ENCODE measurements at places on chromosomes 13 and 19.

DNA sequence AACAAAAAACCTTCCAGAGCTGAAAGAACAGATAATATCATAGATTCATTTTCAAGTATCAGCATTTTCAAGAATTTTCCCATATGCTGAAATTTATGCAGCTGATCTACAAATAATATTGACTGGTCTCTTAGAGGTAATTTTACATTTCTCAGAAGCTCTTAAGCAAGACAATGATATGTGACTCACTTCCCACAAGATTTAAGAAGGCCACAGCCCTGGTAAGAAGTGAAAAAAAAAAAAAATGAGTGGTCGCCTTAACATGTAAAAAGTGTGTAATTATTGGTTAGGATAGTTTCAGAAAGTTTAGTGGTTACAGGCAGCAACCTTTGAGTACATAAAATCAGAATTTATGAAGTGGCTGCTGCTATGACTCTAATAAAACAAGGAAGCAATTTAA, 54.5 kb downstream of the NUFIP1 start:
- H3K4me1 ChIP-seq, result no peaks in the 10 kb centered on the region
- no peak overlapping the region for H3K27ac ChIP-seq
- H3K27me3 ChIP-seq, result no peaks in the 10 kb centered on the region
- H3K36me3 ChIP-seq, result no peaks in the 10 kb centered on the region
- no peak overlapping the region for H3K4me3 ChIP-seq
- DNase-seq, result no peak

- no peak overlapping the region for H3K4me3 ChIP-seq
- peaks cover 16% of the 10 kb centered on the region for H3K4me1 ChIP-seq
- no peaks in the 10 kb centered on the region for H3K27me3 ChIP-seq
- DNase-seq, result no peak
Measured at GRCh38 chr13:98796191-98796590, 43.7 kb upstream of the SLC15A1 start.

- peak; percentile 45 for DNase-seq
- H3K4me1 ChIP-seq, result peaks cover 14% of the 10 kb centered on the region
- H3K27me3 ChIP-seq, result no peaks in the 10 kb centered on the region
- H3K36me3 ChIP-seq, result peaks cover 13% of the 10 kb centered on the region
Measured at GRCh38 chr19:12868540-12869112, 12.6 kb downstream of the DNASE2 start.

DNA sequence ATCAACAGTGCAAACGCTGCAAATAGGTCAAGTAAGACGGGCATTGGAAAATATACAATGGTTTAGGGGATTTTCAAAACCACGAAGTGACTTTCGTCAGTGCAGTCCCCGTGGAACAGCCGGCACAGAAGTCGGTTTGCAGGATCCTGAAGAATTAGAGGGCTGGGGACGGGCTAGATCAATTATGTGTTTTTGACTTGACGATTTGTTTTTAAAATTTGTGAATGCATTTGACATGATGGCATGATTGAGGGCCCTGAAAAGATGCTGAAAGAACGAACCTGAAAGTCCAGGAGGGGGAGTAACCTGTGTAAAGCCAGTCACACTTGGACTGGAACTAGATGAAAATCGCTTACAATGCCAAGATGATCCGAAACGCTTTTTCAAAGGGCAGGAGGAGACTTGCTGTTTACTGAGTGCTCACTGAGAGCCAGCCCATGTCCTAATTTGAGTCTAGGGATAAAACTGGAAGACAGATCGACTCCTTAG, 8.9 kb upstream of the DGKH start:
- H3K27me3 ChIP-seq, result peaks cover 7% of the 10 kb centered on the region
- peak overlapping the region; percentile 40 for H3K27ac ChIP-seq
- peaks cover 22% of the 10 kb centered on the region for H3K4me1 ChIP-seq
- no peaks in the 10 kb centered on the region for H3K36me3 ChIP-seq
- H3K4me3 ChIP-seq, result peak overlapping the region; percentile 36
- no peak for DNase-seq

- H3K4me3 ChIP-seq, result no peak overlapping the region
- H3K27ac ChIP-seq, result no peak overlapping the region
- DNase-seq, result no peak
- no peaks in the 10 kb centered on the region for H3K4me1 ChIP-seq
- H3K36me3 ChIP-seq, result no peaks in the 10 kb centered on the region
Measured at GRCh38 chr13:74796157-74796556, 662.0 kb upstream of the KLF12 start.

DNA sequence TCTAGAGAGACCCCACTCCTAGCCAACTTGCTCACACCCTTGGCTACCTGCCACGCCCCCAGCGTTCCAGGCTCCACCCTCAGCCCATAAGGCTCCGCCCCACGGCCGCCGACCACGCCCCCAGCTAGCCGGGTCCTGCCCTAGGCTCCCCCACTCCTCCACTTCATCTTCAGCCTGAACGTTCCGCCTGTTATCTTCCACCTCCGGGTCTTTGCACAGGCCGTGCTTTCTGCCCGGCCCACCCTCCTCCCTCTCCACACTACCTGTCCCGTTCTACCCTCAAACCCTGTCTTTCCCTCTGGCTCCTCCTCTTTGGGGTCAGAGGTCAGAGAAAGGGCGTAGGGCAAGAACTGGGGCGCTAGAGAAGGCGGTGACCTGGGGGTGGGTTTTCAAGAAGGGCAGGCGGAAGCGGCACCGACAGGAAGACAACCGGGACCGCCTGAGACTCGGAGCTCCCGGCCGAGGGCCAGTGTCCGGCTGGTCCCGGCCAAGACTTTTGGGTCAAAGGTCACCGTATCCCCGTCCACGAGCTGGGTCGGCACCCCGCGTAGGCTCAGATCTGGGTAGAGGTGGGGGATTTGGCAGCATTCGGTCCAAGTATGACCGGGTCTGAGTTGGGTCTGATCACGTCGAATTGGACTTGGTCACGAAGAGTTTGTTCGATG, 2.2 kb downstream of the PDE4C start:
- no peaks in the 10 kb centered on the region for H3K4me1 ChIP-seq
- no peaks in the 10 kb centered on the region for H3K27me3 ChIP-seq

DNA sequence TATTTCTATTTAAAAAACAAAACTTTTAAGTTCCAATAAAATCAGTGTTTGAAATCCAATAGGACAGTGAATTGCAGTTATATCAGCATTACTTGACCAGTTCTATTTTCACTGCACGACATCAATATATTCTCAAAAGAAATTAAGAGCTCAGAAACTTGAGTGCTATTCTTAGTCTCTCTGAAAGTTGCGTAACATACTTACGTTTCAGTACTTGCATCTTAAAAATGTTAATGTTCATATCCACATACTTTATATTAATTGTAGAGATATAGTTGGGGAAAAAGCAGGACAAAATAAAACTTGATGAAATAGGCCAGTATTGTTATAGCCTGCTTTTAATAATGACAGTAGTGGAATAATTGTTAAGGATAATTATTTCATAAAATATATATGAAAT, 720.5 kb upstream of the PCDH9 start:
- no peak overlapping the region for H3K4me3 ChIP-seq
- H3K4me1 ChIP-seq, result no peaks in the 10 kb centered on the region
- DNase-seq, result no peak
- H3K27ac ChIP-seq, result no peak overlapping the region
- no peaks in the 10 kb centered on the region for H3K27me3 ChIP-seq

DNA sequence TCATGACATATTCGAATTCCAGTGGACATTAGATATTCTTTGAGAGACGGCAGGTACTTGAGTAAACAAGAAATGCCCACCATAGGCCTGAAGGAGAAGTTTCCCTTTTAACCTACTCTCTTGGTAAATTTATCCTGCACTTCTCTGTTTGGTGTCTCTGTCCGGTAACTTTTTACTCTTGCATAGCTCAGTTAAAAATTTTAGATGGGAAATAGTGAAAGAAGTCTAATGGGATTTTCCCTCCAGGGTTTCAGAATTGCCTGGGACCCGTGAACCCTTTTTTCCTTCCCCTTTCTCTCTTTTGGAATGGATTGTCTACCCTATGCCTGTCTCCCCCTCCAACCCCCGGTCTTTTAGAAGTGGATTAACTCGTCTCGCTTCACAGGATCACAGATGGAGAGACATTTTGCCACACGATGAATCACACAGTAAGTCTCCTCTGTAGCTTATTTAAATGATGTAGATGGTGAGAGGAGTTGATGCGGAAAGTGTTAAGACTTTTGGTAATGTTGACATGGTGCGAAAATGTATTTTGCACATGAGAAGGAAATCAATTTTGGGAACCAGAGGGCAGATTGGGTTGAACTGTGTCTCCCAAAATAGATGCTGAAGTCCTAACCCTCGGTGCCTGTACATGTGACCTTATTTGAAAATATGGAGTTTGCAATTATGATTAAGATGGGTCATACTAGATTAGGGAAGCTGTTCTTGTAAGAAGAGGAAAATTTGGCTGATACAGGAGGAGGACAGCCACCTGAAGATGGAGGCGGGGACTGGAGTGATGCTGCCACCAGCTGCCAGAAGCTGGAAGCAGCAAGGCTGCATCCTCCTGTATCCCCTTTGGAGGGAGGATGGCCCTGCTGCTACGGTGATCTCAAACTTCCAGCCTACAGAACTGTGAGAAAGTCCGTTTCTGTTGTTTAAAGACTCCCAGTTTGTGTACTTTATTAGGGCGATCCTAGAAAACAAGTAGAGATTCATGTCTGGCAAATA, 711 bp upstream of the MIPEP start:
- DNase-seq, result no peak
- peak overlapping the region; percentile 64 for H3K27ac ChIP-seq
- H3K27me3 ChIP-seq, result no peaks in the 10 kb centered on the region

DNA sequence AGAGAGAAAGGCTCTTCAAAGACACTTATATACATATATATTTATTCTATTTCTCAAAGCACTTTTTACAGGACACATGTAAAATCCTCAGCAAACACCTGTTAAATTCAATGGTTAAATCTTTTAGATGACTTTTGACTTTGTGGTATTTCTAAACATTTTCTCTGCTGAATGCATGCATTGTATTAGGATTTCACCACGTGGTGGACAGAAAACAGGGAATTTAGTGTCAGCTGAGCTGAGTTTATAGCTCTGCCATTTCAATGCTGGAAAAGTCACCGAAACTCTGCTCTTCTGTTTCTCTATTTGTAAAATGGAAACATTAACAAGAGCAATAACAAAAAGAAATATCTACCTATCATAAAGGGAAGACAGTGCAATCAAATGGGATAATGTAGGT, 375.6 kb downstream of the ENOX1 start:
- H3K27me3 ChIP-seq, result peaks cover 9% of the 10 kb centered on the region
- no peaks in the 10 kb centered on the region for H3K4me1 ChIP-seq
- no peak overlapping the region for H3K27ac ChIP-seq
- no peak for DNase-seq
- H3K36me3 ChIP-seq, result no peaks in the 10 kb centered on the region

DNA sequence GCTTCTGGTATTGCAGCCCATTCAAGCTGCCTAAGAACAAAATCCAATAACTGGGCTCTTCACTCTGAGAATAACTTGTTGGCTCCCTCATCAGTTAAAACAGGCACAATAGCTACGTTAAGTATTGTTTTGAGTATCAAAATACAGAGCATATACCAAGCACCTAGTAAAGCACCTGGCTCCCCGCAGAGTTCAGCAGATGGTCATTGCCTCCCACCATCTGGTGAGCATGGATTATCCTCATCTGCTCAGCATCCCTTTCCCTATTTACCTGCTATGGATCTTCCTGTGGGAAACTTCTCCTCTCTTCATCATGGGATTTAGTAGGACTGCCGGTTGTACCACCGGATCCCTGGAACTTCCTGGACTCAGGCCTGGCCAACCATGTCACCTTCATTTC, 199.2 kb upstream of the MAB21L1 start:
- H3K4me1 ChIP-seq, result no peaks in the 10 kb centered on the region
- H3K27ac ChIP-seq, result no peak overlapping the region
- H3K36me3 ChIP-seq, result no peaks in the 10 kb centered on the region
- no peak overlapping the region for H3K4me3 ChIP-seq
- DNase-seq, result no peak

GRCh38 chr19:35205733-35206323, 22.7 kb downstream of the FAM187B start:
- H3K4me3 ChIP-seq, result no peak overlapping the region
- no peaks in the 10 kb centered on the region for H3K4me1 ChIP-seq
- no peaks in the 10 kb centered on the region for H3K27me3 ChIP-seq
- no peak overlapping the region for H3K27ac ChIP-seq

- H3K27me3 ChIP-seq, result peaks cover under 1% of the 10 kb centered on the region
- H3K4me1 ChIP-seq, result no peaks in the 10 kb centered on the region
- H3K27ac ChIP-seq, result no peak overlapping the region
- no peaks in the 10 kb centered on the region for H3K36me3 ChIP-seq
Measured at GRCh38 chr13:76016799-76017400, 380.8 kb downstream of the LMO7 start.

- DNase-seq, result no peak
- H3K36me3 ChIP-seq, result peaks cover 65% of the 10 kb centered on the region
- peaks cover 22% of the 10 kb centered on the region for H3K4me1 ChIP-seq
Measured at GRCh38 chr19:17560205-17560595, 4.8 kb downstream of the COLGALT1 start.

GRCh38 chr13:26949701-26950502, 189.3 kb upstream of the GPR12 start:
- DNase-seq, result no peak
- H3K36me3 ChIP-seq, result no peaks in the 10 kb centered on the region
- no peak overlapping the region for H3K27ac ChIP-seq
- H3K4me1 ChIP-seq, result peaks cover 8% of the 10 kb centered on the region
- no peak overlapping the region for H3K4me3 ChIP-seq

DNA sequence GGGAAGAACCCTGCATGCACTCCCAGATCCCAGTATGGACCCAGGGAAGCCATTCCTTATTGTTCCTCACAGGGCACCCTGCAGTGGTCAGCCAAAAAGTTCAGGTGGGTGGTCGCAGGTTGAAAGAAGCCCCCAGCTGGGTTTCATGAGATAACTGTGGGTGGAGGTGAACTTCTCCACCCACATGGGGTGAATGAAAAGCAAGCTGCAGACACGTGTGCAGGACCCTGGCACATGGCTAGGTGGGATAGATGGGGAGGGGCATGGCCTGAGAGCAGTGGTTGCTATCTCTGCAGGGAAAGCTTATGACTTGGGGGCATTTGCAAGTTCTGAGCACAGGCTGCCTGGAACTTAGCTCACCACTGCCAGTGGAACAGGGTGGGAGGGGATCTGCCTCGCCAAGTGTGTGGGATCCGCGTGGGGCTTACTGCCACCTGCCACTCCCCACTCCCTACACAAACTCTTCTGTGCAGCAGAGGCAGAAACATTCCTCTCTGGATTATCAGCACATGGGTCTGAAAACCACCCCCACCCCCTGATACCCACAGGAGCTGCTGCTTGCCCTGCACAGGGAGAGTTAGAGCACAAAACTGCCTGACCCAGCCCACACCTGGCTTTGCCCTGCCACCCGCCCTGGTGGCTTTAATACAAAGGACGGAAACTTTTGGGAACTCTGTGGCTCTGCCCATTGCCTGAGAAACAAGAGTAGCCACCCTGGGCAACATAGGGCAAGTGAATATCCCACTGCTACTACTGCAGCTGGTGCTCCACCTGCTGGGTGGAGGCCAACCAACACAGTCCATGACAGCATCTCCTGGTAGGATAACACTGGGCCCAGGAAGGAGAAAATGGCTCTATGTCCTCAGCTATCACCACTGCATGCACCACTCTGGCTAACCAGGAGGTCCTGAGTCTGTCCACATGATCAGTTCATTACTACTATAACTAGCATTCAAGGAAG, 24.4 kb downstream of the PLA2G4C start:
- H3K27ac ChIP-seq, result no peak overlapping the region
- H3K27me3 ChIP-seq, result no peaks in the 10 kb centered on the region
- H3K4me1 ChIP-seq, result no peaks in the 10 kb centered on the region
- H3K36me3 ChIP-seq, result no peaks in the 10 kb centered on the region
- DNase-seq, result no peak
